Gastrocnemius medialis (tissue), 4 donors: ENCODE measurements at places on chromosomes 7 and 10.
A peak's percentile ranks its signal among the peaks of the same experiment; 100 is the strongest.

- DNase-seq, result no peak
These were observed 29.9 kb downstream of the CNPY1 start for GRCh38 chr7:155516466-155516865.

DNA sequence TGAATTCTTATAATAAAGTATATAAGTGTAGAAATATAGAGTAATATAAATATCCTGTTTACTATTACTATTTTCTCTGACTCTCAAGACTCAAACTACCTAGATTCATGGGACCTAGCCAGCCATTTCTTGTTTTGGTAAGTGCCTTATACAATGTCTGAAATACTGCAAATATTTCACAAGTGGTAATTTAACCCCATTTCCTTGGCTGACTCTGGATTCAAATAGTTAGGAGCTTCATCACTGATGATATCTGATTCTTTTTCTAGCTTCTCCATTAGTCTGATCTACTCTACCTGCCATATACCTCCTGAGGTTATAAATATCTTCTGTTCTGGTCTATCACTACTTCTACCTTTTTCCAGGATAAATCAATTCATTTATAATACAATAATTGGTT lies 6.4 kb upstream of the RALA start:
- no peak for DNase-seq

DNA sequence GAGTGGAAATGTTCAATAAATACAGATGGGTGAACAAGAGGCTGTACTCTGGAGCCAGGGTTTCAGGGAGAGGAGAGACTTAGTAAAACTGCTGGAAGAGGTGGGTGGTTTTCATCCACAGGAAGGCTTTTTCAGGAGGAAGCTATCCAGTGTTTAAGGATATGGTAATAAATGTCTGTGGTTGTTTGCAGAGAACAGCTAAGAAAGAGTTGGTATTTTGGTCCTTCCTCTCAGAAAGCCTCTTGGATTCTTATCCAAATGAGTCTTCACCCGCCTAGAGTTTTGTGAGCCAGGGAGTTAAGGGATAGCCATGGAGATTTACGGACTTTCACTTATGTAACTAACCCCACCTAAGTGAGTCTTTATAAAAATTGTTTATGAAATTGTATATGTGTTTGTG lies 95.7 kb downstream of the GNAI1 start:
- no peak for DNase-seq

DNA sequence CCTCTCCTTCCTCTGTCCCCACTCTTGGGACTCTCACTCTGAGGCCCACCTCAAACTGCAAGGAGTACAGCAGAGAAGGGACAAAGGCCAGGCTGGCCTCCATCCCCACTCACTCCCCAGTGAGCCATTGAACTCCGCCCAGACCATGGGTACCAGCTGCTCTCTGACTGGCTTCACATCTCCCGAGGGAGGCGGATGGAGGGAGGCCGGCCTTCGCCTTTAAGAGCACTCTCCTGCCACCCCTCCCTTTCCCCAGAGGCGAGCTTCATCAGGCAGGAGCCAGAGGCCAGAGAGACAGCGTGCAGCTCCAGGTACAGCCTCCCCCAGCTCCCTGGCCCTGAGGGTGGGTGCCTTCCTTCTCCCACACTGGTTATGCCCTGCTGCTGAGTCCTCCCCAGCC lies 1.8 kb upstream of the LDB3 start:
- peak; percentile 38 for DNase-seq

DNA sequence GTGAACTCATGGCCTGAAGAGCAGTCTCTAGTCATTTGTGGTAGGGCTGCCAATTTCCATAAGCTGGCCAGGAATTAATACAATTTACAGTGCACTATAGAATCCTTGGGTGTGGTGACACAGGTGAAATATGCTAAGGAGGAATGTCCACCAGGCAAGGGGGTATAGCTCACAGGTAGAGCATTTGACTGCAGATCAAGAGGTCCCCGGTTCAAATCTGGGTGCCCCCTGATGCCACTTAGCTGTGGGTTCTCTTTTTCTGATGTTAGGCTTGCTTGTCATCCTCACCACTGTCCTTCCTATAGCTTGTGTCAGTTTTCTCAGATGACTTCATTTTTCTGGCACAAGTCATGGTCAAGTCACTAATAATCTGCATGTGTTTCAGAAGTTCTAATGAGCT lies 108.7 kb downstream of the ZNF467 start:
- no peak for DNase-seq

- no peak for DNase-seq
These were observed 596.0 kb upstream of the MGMT start for GRCh38 chr10:128870830-128871597.

GRCh38 chr10:3980144-3980543 lies 195.1 kb upstream of the KLF6 start:
- no peak for DNase-seq

GRCh38 chr7:151314401-151314800 lies 27.2 kb upstream of the NUB1 start:
- DNase-seq, result no peak

- no peak for DNase-seq
These were observed 32.8 kb downstream of the UBTD1 start for GRCh38 chr10:97531401-97531986.

- DNase-seq, result no peak
These were observed 95.2 kb downstream of the DNAJB6 start for GRCh38 chr7:157431951-157432540.

DNA sequence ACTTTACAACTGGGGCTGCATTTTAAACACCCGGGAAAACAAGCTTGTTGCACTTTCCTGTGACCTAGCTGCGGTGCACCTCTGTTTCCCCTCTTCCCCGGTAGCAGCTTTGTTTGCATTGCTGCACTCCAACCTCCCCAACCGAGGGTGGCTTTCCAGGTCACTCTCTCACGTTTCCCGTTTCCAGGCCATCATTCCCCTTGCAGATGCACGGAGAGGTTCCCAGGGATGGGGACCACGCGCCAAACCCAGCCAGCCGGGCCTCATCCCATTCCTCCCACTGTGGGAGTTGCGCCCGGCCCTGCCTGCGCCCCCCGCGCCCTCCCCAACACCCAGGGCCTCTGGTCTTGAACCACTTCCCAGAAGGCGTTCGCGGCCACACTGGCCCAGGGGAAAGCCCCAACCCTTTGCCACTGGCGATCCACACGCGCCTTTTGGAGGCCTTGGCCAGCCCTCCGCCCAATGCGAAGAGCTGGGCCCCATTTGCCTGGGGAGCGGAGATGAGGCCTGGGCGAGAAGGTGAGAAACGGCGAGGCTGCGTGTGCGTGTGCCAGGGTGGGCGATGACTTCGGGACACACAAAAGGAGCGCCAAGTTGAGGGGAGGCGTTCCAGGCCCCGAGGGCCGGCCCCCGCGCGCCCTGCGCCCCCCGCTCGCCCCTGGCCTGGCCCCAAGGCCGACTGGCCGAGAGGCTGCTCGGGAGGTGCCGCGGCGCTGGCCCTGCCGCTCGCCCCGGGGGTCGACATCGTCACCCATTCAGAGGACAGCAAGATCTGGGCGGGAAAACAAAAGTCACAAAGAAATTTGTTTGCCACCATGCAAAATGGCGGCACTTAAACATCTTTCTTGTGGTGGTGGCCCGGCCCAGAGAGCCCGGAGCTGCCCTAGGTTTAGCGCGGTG lies 15.9 kb downstream of the SKIDA1 start:
- no peak for DNase-seq

GRCh38 chr7:96747418-96747940 lies 37.8 kb upstream of the SEM1 start:
- DNase-seq, result no peak

GRCh38 chr10:110005719-110006118 lies 2.1 kb upstream of the ADD3 start:
- DNase-seq, result peak; percentile 18

- DNase-seq, result no peak
These were observed 140.1 kb downstream of the ETV1 start for GRCh38 chr7:13849163-13849892.

- DNase-seq, result no peak
These were observed 71.0 kb downstream of the LARP4B start for GRCh38 chr10:860519-860918.

GRCh38 chr7:142445019-142445686 lies 187.3 kb upstream of the PRSS58 start:
- no peak for DNase-seq

DNA sequence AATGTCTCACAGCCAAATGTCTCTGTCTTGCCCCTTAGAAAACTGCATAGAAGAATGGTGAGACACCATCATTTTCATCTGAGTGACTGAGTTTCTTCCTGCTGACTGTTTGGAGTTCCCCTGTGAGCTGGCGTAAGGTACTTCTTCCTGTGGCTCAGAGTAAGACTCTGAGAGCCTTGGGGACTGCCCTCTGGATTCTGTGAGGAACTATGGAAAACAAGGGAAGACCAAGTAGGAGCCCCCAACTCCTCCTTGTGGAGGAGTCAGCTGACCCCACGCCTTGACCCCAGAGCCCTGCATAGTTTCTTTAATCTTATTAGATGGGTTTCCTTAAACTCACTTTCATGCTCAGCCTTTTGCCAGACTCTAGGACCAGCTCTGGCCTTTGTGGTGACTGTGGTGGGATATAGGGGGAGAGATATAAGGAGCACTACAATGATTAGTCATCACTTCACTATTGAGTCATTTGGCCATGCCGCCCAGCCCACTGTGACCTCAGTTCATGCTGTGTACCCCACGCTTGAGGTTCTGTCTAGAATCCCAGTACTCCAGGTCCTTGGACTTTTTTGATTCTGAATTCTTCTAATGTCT lies 51.8 kb upstream of the FAM133B start:
- no peak for DNase-seq

- DNase-seq, result no peak
These were observed 28.5 kb upstream of the CROT start for GRCh38 chr7:87316846-87317552.

DNA sequence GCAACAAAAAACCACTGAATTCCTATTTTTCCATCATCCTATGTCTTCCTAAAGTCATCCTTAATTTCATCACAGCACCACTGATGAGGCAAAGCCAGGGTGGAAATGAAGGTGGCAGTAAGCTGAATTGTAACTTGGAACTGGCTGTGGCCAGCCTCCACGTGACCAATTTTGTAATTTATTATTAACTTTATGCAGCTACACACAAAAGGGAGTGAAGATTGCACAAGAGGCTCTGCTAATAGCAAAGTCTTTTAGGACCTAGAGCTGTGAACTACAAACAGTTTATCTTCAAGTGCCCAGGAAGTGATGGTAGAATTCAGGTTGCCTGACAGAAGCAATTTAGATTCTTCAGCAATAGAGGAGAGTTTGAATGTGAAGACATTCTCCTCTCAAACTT lies 176.4 kb downstream of the CCDC71L start:
- no peak for DNase-seq

- no peak for DNase-seq
These were observed 109.0 kb downstream of the EBF3 start for GRCh38 chr10:129854796-129855705.

DNA sequence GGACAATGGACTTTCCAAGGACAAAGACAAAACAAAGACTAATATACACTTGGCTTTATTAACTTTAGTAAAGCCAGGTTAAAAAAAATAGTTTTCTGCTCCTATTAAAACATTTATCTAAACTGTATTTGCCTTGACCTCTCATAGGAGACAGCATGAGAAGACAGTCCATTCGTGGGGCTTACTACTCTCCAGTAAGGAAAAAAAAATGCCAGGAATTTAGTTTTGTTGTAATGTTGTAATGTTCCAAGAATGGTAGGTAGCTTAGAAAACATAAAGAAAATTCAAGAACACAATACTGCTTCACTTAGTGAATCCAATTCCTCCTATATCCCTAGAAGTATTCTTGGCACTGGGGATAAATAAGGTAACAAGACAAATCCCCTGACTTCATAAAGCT lies 81.7 kb downstream of the KMT2C start:
- DNase-seq, result no peak

- DNase-seq, result peak; percentile 94
These were observed 82.7 kb downstream of the CUX1 start for GRCh38 chr7:101900103-101900502.

GRCh38 chr7:142847353-142847752 lies 7.5 kb upstream of the EPHB6 start:
- no peak for DNase-seq

GRCh38 chr7:100673942-100674410 lies 436 bp downstream of the GNB2 start:
- DNase-seq, result peak; percentile 49

DNA sequence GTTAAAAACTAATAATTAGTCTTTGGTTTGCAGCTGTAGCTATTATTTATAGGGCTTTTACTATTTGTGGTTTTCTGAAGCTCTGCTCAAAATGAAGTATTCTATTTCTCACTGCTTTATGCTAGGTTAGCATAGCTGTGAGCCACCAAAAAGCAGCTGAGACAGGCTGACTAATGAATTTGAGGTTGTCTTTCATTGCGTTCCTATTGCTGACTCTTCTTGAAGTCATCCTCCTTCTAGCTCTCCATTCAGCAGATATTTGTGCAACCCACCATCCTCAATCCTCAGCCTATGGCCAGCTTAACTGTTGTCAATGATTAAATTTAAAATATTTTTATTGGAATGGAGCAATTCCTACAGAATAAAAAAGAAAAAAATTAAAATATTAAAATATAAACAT lies 2.1 kb upstream of the RALA start:
- no peak for DNase-seq

- DNase-seq, result no peak
These were observed 263.4 kb upstream of the PRKCQ start for GRCh38 chr10:6843481-6843881.

- DNase-seq, result no peak
These were observed 20.3 kb upstream of the PFKP start for GRCh38 chr10:3046981-3047547.

- no peak for DNase-seq
These were observed 65.9 kb upstream of the FAM133B start for GRCh38 chr7:92656121-92656520.

DNA sequence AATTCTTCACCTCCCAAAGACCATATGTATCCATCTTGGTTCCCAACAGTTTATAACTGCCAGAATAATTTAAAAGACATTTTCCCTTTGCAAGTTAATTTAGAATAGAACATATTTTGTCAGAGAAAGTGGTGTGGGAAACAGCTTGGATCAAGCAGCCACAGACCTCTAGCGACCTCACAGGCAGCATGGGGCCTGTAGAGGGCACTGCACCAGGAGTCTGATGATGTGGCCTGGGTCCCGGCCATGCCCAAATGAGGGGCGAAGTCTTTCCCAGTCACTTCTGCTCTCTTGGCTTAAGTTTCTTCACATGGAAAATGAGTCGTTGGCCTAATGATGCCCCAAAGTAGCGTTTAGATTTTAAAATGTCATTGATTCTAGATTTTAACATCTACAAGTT lies 243.2 kb downstream of the SDK1 start:
- DNase-seq, result no peak

- no peak for DNase-seq
These were observed 33.0 kb upstream of the NOBOX start for GRCh38 chr7:144436500-144436899.

- DNase-seq, result peak; percentile 5
These were observed 12.2 kb upstream of the KCP start for GRCh38 chr7:128922496-128923410.
